ENCODE measurements at places on chromosomes 7 and 10. TPM values are rescaled to one million over a fixed set of nuclear protein-coding genes. Genes with fewer than 3 reads are reported as not detected.
A peak's percentile ranks its signal among the peaks of the same experiment; 100 is the strongest.

Gene PCLO
- total RNA-seq, result not detected

Gene RBP3
- not detected for total RNA-seq

Gene HTRA1
- total RNA-seq, result not detected

GRCh38 chr7:28479507-28479947, 67.2 kb downstream of the CREB5 start:
- DNase-seq, result no peak

- DNase-seq, result peak; percentile 62
Observed at GRCh38 chr7:128933180-128933891, 4.4 kb upstream of the IRF5 start.

DNA sequence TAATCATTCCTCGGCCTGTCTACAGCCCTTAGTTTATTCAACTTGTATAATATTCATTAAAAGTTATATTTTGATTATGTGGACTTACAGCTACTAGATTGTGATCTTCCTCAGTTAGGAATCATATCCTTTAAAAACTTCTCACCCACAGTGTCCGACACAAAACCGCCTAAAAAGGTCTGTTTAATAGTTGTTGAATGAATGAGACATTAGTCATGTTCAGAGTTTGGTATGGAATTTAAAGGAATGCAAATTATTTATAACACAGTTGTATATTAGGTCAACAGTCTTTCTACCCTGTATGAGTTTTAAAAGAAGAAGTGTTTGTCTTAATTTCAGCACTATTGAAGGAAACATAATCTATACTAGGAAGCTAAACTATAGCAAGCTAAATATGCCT, 390.0 kb downstream of the ARL4A start:
- DNase-seq, result no peak

- peak; percentile 30 for DNase-seq
Observed at GRCh38 chr10:48506147-48506917, 98.5 kb downstream of the ARHGAP22 start.

GRCh38 chr10:109963439-109963838, 40.1 kb upstream of the XPNPEP1 start:
- no peak for DNase-seq

GRCh38 chr10:51758366-51758765, 59.0 kb upstream of the CSTF2T start:
- DNase-seq, result no peak

Gene PRTFDC1
- 0.27 TPM for total RNA-seq

GRCh38 chr10:7304110-7304509, 106.7 kb downstream of the SFMBT2 start:
- no peak for DNase-seq

- no peak for DNase-seq
Observed at GRCh38 chr7:89800761-89801160, 353.5 kb upstream of the STEAP1 start.

Gene CHST3
- 0.02 TPM for total RNA-seq

- no peak for DNase-seq
Observed at GRCh38 chr7:47954231-47954911, 6.1 kb upstream of the PKD1L1 start.

Gene PDE6C
- not detected for total RNA-seq

Gene PNLIP
- not detected for total RNA-seq

- no peak for DNase-seq
Observed at GRCh38 chr10:6211671-6212635, 9.2 kb downstream of the PFKFB3 start.

DNA sequence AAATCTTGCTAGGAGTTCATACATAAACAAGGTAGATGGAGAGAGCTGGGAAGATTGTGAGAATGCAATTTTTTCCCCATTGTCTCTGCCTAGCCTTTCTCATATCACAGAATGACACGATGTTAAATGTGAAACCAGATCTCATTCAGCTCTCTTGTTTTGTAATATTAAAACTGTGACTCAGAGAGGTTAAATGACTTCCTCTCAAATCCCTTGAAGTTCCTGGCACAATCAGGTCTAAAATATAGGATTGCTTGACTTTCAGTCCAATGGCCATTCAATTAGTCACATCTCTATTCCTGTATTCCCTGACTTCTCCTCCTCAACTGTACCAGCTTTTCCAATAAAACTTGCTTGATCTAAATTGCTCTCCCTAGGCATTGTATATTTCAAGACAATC, 3.1 kb downstream of the ANKRD22 start:
- no peak for DNase-seq

DNA sequence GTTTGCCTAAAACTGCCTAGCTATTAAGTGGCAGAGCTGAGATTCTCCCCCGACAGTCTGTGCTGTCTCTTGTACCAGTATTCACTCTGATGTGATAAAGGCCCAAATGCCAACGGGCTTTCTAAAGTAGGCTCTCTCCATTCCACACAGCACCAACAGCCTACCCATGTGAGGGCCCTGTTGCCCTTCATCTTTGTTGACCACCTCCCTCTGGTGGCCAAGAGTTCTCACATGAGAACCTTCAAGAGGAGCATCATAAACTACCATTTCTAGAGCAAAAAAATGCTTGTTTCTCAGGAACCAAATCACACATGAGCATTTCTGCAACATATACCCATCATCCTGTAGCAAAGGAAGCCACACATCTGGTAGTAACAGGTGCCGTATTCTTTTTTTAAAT, 185.8 kb downstream of the GRM8 start:
- DNase-seq, result no peak

Gene FAM221A
- 4.4 TPM for total RNA-seq

Gene SFTPA1
- not detected for total RNA-seq

Gene SCD
- 129 TPM for total RNA-seq

DNA sequence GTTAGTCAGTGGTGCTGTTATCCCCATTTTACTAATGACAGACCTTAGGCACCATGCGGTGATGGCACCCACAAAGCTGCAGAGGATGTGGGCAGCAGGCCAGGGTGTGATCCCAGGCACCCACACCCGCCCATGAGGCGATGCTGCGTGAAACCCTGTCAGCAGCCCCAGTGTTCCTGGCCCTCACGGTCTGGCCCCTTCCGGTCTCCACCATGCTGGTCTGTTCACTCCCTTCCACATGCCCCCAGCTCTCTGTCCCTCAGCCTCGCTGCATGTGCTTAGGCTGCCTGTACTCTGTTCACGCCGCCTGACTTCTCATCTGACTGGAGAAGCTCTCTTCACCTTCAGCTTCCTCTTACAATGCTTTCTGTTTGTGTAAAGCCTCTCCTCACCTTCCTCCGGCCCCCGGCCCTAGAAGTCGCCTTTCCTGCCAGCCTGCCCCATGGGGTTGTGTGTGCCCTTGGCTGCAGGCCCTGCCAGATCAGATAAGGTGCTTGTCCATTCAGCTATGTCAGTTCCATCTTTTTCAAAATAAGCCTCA, 17.6 kb upstream of the ORAI2 start:
- peak; percentile 75 for DNase-seq

Gene TMEM130
- not detected for total RNA-seq

- no peak for DNase-seq
Observed at GRCh38 chr10:4267086-4267773, 482.2 kb upstream of the KLF6 start.

GRCh38 chr7:22607180-22607579, 107.2 kb upstream of the STEAP1B start:
- no peak for DNase-seq

Gene ING3
- total RNA-seq, result 24.7 TPM

Gene TOMM7
- total RNA-seq, result 288 TPM

Gene EIF5AL1
- total RNA-seq, result 0.37 TPM

Gene HOXA6
- total RNA-seq, result not detected

Gene SLC13A1
- total RNA-seq, result not detected

DNA sequence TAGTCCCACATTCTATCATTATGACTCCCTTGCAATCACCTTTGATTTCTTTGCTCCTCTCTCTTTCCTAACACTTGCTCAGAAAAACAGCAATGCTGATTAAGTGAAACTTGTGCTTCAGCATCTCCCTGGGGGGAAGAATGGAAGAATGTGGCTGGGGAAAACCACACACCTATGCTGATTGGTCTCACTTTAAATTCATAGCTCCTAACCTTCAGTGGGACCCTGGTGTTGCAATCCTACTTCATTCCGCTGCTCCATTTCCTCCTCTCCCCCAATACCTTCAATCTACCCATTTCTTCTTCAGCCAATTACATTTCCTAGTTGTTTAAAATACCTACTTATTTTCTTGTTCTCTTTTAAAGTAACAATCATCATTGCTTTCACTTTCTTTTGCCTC, 1166.7 kb upstream of the C7orf33 start:
- no peak for DNase-seq

GRCh38 chr10:17154116-17154515, 24.5 kb upstream of the CUBN start:
- no peak for DNase-seq

DNA sequence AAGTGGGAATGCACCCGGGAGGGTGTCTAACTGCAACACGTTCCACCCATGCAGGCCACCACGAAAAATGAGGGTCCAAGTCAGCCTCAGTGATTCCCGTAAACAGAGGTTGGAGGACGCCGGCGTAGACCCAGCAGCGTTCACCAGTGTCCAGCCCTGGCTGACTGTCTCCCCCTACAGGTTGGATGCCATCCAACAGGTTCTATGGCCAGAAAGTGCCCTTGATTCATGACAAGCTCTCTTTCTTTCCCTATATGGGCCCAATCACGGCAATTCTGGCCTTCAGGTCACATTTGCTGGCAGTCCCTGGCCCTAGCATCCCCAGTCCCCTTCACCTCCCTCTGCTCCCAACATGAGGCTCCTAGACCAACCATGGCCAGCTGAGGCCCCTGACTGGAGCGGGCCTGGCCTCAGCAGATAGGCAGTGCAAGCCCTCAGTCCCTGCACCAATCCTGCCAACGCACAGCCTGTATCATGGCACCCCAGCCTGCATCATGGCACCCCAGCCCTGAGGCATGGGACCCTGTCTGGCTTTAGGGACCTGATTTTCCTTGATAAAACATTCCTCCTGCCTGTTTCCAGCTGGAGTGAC, 227.4 kb downstream of the GRID1 start:
- DNase-seq, result peak; percentile 17

DNA sequence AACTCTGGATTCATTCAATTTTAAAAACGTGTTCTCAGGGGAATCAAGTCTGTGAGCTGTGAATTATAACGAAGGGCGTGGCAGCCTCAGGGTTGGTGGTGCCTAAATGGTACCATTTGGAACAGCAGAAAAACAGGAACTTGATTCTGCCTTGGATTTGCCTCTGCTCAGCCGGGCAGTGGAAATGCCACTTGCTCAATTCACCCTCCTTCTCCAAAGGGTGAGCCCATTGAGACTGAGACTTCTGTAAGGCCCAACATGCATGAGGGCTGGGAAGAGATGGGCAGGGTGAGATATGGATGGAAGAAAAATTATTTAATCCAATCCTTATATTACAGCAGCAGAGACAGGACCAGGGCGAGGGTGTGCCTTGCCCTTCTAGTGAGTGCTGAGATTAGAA, 107.1 kb upstream of the HABP2 start:
- no peak for DNase-seq

Gene SLC26A3
- not detected for total RNA-seq

DNA sequence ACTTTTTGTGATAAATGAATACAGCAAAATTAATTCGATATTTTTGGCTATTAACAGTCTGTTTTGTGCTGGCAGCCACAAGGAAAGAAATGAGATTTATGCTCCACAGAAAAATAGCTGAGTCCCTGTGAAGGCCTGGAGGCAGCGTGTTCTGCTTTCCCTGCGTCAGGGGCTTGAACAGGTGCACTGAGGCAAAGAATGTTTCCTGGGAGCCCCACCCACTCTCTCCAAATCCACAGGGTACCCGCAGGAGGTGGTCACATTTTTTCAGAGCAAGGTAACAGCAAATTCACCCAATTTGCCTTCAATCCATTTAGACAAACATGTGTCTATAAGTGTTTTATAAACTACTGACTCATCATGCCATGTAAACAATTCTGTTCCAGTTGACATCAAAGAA, 308.1 kb downstream of the TCERG1L start:
- DNase-seq, result no peak

GRCh38 chr7:53318566-53318965, 283.1 kb downstream of the POM121L12 start:
- DNase-seq, result no peak

GRCh38 chr7:114921631-114922025, 266 bp upstream of the MDFIC start:
- DNase-seq, result no peak

Gene ACTL6B
- not detected for total RNA-seq

DNA sequence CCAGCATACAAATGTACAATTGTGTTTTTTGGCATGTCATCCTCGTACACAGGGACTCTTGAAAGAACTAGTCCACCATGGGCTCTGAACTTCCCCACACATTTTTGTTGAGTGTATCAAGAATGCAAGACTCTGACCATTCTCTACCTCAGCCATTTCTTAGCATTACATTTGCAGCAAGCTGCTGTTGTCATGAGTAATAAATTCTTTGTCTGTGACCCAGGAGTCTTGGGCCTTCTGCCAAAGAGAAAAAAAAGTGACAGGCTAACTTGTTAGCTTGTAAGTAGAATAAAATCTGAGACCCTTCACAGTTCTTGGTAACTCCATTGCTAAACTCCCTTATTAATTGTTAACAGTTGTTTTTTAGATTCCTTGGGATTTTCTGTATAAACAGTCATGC, 542.3 kb upstream of the MBL2 start:
- DNase-seq, result no peak

Gene CLRN3
- total RNA-seq, result not detected

GRCh38 chr7:84076219-84076618, 118.4 kb downstream of the SEMA3A start:
- DNase-seq, result no peak

DNA sequence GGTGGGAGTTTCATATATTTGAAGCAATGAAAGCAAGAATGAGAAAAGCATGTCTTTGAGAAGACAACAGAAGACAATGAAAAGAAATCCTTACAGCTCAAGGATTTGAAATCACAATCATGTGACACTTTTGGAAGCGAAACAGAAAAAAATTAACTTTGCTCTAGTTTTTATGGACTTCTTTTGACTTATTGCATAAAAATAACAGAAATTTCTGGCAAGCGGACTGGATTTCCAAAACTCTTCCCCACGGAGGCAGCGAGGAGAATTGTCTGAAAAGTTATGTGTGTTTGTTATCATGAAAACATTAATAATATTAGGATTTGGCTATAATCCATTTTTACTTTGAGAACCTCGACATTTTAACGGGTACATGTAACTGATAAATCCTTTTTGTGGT, 223.3 kb downstream of the LRMDA start:
- no peak for DNase-seq

All from activated CD4-positive, alpha-beta T cell treated with anti-CD3 and anti-CD28 coated beads, Interleukin-2, amount 10 ng/mL, durations not matched to agents 7 days and 5 days (primary cell).